ENCODE measurements at places on chromosomes 4 and X.

DNA sequence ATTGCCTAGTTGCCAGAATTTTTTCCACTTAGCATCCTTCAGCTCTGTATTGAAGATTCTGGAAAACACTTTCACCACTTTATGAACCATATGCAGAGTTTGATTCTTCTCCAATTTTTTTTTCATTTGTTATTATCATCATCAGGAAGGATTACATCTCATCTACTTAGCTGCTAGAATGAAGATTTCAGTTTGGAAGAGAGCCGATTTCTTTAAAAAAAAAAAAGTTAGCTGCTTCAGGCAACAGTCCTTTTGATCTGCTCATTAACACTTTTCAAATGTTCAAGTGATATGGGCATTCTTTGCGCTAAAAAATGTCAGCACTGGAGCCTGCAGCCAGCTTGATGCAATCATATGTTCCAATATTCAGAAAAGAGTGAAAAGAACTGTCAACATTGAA, 76.2 kb downstream of the ANTXR2 start:
- DNase-seq: no peak

GRCh38 chr4:77493120-77493752, 112.4 kb upstream of the CXCL13 start:
- peak; percentile 7 for DNase-seq

GRCh38 chr4:42119886-42120285, 32.6 kb downstream of the BEND4 start:
- DNase-seq: no peak

- DNase-seq: no peak
Measured at GRCh38 chr4:109010521-109010920, 247.7 kb upstream of the ETNPPL start.

DNA sequence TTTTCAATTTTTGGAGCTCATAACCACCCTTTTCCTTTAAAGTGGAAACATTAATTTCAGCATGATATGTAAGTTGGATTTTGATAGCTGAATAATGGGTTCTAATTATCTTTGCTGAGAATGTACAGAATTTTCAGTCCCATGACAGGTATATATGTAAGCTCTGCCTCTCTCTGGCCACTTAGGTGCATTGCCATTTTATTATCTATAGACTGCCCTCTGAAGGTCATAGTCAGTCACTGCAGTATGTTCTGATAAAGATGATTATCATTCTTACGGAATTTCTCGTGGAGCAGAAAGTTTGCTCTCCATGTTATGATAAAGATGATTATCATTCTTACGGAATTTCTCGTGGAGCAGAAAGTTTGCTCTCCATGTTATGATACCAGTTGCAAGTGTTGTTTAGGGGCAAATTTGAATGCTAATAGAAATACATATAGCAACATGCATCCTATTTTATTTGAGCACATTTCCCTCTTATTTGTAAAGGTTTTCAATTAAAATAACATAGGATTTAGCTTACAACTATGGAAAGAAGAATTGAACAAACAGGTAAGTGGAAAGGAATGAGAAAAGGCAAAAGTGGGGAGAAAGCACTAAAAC, 10.4 kb downstream of the AFP start:
- peak; percentile 43 for DNase-seq

GRCh38 chrX:68710870-68711576, 63.6 kb downstream of the STARD8 start:
- DNase-seq: peak; percentile 25
